Kidney (tissue), 22 donors: ENCODE measurements at places on chromosomes 3 and 15. TPM values are rescaled to one million over a fixed set of nuclear protein-coding genes. Genes with fewer than 3 reads are reported as not detected.

Gene MUC20
- 53.3 TPM for polyA plus RNA-seq

GRCh38 chr15:71115567-71116351 lies 488 bp downstream of the THSD4 start:
- peak; percentile 64 for DNase-seq

GRCh38 chr3:99248130-99248529 lies 346.6 kb upstream of the DCBLD2 start:
- DNase-seq, result no peak

Gene GATA2
- polyA plus RNA-seq, result 22.9 TPM

DNA sequence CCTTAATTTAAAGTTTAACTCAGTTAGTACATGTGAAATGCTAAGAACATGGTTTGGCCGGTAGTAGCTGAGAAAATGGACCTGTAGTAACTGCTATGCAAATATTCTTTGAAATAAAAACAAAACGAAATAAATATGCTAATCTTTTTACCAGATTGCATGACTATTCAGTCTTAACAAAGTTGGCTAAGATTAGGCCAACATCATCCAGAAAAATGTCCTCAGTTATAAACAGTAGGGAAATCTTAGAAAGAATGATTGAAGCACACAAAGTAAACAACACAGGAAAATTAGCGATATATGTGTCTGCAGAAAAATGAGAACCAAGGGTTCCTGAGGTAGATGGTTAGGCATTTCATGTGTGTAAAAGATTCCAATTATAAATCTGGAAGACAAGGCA lies 832.1 kb downstream of the TUSC7 start:
- DNase-seq, result no peak

- DNase-seq, result no peak
These were observed 134.4 kb downstream of the CACNA1D start for GRCh38 chr3:53628536-53629401.

DNA sequence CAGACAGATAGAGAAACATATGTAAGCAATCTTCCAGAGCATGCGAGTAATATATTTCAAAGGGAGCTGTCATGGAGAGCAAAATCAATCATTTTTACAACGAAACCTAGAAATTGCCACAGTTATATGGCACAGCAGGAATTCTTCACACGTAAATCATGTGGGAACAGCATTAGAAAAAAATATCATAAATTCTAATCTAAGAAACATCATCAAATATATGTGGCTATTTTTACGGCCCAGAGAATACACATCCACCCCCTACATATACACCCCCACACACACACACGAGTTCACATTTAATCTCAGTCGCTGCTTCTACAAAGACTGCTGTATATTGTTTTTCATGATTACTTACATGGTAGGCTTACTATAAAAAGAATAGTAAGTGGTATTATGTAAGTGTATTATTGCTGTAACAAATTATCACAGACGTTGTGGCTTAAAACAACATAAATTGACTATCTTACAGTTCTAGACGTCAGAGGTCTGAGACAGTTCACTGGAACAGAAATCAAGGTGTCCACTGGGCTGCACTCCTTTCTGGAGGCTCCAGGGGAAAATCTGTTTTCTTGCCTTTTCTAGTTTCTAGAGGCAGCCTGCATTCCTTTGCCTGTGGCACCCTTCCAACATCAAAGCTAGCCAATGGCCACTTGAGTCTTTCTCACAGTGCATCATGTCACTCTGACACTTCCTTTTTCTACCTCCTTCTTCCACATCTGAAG lies 363.3 kb downstream of the ULK4 start:
- DNase-seq, result no peak

GRCh38 chr3:168416446-168416845 lies 320.7 kb upstream of the GOLIM4 start:
- no peak for DNase-seq

DNA sequence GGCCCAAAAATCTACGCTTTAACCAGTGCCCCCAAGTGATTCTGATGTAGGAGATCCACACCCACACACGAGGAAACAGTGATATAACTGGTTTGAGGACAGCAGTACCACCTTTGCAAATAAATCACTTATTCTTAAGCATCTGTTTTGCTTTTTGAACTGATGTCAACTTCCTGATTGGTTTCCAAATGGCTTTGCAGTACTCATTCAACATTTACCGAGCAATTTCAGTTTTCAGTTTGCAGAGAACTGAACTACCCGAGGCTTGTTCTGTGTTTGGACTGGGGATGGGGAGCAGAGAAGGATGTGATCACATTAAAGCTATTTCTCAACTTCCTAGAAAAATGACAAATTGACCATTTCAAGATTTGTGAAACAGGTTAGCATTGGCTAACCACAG lies 1.1 kb upstream of the GYG1 start:
- no peak for DNase-seq

- DNase-seq, result no peak
These were observed 234.2 kb downstream of the WNT5A start for GRCh38 chr3:55252921-55253320.

DNA sequence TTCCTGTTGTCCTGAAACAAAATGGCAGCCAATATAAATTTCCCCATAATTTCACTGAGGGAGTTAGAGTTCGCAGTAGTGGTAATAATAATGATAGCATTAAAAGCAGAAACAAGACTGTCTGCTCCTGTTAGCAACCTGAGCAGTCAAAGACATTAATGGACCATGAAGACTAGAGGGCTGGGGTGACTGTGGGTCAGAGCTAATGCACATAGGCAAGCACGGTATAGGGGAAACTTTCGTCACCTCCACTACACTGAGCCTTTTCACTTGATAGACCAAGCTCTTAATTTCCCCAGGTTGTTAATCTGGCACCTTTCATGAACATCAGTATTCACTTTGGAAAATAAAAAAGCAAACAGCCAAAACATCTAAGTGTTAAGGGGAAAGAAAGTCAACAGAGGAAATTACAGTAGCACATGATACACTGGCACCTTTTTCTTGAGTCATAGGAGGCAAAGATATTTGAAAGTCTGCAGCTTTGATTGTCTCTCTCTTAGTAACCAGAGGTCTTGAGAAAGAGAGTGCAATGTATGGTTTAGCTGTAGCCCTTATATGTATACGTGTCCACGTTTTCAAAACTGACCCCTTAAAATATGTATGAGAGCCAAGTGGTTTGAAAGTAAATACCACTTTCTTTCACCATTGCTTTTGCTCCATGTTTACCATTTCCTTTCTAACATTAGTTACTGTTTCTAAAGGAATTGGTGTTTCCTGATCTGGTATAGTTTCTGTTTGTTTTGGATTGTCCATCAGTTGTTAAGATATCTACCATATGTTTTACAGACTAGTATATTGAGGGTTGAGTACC lies 104.8 kb downstream of the FILIP1L start:
- peak; percentile 45 for DNase-seq

Gene HIGD2B
- not detected for polyA plus RNA-seq

GRCh38 chr15:97248376-97248775 lies 712.1 kb upstream of the ARRDC4 start:
- no peak for DNase-seq
